ENCODE measurements at places on chromosomes 4 and X.

- DNase-seq: no peak
These were observed 53.9 kb upstream of the UGT2B4 start for GRCh38 chr4:69549651-69550050.

- DNase-seq: no peak
These were observed 333.0 kb downstream of the DCHS2 start for GRCh38 chr4:154158361-154159155.

DNA sequence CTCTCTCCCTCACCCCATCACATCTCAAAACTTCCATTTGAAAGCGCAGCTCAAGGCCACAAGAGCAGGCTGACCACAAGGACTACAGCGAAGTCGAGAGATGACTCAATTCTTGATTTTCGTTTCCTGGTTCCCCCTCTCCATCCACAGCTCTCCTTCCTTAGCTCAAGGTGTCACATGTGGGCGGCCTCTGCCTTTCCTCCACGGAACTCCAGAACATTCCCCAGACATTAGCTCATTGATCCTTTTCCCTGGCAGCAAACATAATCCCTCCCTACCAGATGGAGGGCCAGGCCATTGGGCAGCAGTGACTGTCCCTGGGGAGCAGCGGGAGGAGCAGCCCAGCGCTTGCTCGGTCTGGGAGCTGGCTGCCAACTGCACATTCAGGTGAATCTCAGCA, 56.3 kb downstream of the CCDC149 start:
- no peak for DNase-seq

DNA sequence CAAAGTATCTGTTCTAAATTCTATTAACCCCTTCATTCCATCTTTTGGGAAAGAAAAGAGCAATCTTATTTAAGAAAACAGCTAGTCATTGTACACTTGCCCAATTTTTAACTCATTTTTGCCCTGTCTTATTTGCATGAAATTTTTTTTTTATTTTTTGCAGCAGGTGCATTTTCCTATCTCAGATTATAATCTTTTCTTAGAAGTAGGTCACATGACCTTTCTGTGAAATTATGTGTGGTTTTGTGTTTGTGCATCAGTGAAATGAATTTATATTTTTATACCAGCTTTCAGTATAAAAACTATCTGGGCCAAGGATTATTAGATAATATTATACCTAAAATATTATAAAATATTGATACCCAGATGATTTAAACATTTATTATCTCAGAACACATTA, 145.6 kb downstream of the INPP4B start:
- DNase-seq: no peak

GRCh38 chrX:19121898-19122640, at the start of gene ADGRG2:
Gene ADGRG2 (minus strand): TSS chrX:19122468. CDS start chrX:19068834, 53,634 bp downstream.
- no peak for DNase-seq

DNA sequence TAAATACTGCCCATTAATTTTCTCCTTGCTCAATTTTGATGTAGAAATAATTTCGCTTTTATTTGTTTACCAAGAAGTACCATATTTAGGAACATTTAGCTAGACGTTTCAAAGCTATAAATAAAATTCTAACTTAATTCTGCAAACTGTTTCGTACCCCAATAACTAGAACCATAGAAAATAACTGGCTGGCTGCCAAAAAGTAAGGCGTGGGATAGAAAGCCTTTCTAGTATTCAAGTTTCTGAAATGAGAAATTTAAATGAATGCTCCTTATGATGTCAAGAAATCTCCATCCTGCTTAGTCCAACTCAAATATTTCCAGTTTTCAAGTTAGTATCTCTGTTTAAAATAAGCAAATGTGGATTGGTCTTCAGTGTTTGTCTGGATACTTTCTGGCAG, 167.4 kb downstream of the FBXO8 start:
- DNase-seq: no peak

- no peak for DNase-seq
These were observed 21.1 kb downstream of the RNF4 start for GRCh38 chr4:2489841-2490552.

GRCh38 chr4:156539376-156539775, 432.2 kb downstream of the PDGFC start:
- no peak for DNase-seq

DNA sequence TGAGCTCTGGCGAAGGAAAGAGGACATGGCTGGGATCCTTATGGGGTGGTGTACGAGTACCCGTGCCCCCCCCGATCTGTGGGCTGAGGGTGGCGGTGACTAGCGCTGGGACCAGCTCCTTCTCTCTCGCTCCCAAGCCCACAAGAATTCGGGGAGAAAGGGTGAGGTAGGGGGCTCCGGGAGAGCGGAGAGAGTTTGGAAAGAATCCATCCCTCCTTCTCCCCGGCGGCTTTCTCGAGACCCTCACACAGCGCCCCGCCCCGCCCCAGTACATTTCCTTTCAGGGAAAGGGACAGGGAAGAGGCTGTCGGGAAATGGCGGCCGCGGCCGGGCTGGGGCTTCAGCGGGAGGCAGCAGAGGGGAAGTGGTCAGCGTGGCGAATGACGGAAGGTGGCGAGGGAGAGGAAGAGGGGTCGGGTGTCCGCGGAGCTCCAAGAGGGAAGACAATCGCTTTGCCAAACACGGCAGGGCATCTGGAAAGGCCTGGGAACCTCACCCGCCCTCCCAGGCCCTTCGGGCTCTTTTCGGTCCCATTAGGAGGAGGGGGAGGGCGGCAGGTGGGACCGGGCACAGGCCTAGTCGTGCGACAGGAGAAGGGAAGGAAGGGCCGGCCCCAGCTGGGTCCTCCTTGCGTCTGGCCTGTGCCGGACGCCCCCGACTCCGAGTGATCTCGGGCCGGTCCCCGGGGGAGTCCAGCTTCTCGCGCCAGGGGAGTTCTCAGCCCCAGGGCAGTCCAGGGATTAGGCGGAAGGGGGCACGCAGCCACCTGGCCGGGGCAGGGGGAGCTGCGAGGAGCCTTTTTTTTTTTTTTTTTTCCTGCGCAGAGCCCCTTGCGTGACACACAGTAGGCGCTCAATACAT, 10.2 kb downstream of the HNRNPH2 start:
- DNase-seq: peak; percentile 19

GRCh38 chr4:95215991-95216605, 332.7 kb downstream of the UNC5C start:
- DNase-seq: no peak

GRCh38 chrX:133448512-133449076, 33.3 kb upstream of the GPC4 start:
- no peak for DNase-seq

DNA sequence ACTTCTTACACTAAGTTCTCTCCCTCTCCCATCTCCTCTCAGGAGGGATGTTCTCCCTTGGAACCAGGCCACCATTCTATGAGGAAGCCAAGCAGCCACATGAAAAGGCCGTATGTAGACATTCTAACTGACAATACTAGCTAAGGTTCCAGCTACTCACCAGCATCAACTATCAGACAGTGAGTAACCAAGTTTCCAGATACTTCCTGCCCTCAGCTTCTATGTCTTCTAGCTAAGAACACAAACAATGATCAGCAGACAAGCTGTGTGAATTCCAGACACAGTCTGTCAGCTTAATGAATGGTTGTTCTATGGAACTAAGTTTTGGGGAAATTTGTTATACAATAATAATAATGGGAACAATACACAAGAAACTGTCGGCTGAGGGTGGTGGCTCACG, 50.8 kb downstream of the SMIM14 start:
- no peak for DNase-seq

DNA sequence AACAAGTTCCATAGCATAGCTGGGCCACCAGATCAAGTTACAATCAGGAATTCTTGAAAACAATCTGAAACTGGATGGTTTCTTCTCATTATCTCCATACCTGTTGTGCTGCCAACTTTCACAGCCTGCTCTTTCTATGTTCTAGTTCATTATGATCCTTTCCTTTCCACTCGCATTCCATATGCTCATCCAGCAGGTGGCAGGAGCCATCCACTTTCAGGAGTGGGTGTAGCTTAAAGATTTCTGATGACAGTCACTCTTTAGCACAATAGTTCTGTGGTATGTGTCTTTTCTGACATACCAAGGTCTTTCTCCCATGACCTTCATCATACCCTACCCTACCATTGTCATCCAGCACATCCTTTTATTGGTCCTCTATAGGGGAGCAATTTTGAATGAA, 46.4 kb downstream of the PAGE2 start:
- DNase-seq: no peak

GRCh38 chr4:159206427-159206871, 103.6 kb downstream of the RAPGEF2 start:
- no peak for DNase-seq

- no peak for DNase-seq
These were observed 33.0 kb downstream of the SULT1B1 start for GRCh38 chr4:69727426-69727825.

- DNase-seq: no peak
These were observed 23.0 kb downstream of the GRXCR1 start for GRCh38 chr4:42915484-42915883.

DNA sequence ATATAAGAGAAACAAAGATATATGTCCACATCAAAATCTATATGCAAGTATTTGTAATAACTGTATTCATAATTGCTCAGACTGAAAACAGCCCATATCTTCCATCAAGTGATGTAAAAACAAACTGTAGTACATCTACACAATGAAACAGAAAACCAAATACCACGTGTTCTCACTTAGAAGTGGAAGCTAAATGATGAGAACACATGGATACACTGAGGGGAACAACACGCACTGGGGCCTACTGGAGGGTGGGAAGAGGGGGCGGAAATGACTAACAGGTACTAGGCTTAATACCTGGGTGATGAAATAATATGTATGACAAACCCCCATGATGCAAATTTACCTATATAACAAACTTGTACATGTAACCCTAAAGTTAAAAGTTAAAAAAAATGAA, 42.7 kb downstream of the UBA6 start:
- no peak for DNase-seq

GRCh38 chrX:100797359-100797758, 22.8 kb upstream of the CSTF2 start:
- no peak for DNase-seq

DNA sequence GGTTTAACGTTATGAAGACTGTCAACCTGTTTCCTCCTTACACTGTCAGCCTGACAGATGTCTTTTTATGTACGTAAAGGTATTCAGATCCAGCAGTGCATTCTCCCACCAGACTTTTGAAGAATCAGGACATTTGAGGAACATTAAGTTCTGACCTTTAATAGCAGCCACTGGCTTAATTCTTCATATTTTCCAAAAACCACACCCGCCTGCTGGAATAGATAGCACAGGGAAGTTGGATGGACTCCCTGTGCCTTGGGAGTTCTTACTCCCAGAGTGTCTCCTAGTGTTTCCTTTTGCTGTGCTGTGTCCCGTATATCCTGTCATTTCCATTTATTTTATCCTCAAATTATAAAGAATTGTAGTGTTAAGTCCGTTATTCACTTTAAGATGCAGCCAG, 94.5 kb downstream of the AFF1 start:
- no peak for DNase-seq

DNA sequence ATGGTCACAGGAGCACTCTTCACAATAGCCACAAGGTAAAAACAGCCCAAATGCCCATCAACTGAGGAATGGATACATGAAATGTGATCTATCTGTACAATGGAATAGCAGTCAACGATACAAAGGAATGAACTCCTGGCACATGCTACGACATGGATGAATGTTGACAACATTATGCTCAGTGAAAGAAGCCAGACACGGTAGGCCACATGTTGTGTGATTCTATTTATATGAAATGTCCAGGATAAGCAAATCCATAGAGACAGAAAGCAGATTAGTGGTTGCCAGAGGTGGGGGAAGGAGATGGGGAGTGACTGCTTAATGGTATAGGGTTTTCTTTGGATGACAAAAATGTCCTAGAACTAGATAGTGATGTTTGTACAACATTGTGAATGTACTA, 58.7 kb upstream of the GPM6B start:
- DNase-seq: no peak

DNA sequence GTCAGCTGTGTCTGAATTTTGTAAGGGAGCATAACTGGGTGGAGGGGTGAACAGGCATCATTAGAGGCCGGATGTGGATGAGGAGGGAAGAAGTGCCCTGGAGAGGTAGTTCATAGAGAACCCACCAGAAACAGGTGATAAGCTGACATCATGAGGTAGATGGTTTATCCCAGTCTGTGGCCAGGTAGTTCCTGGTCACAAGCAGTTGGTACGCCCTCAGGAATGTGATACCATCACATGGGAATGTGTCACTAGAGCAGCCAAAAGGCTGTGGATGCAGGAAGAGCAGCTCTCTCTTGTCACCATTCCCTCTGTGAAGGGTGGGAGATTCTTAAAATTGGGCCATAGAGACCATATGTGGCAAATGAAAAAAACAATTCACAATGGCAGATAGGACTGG, 21.9 kb downstream of the MSN start:
- DNase-seq: no peak
